ENCODE measurements at places on chromosomes 7 and 10. TPM values are rescaled to one million over a fixed set of nuclear protein-coding genes. Genes with fewer than 3 reads are reported as not detected.

The CRTAC1 gene
- total RNA-seq = not detected

The SNX10 gene
- 0.20 TPM for total RNA-seq

The TEX47 gene
- not detected for total RNA-seq

The NYAP1 gene
- total RNA-seq = 2.0 TPM

The SNCG gene
- 9.2 TPM for total RNA-seq

The PHKG1 gene
- 1.2 TPM for total RNA-seq

The ADCYAP1R1 gene
- total RNA-seq = 3.1 TPM

The DENND2A gene
- total RNA-seq = 15.6 TPM

The ARPC1A gene
- total RNA-seq = 279 TPM

The ZNF277 gene
- 31.5 TPM for total RNA-seq

The PGAM1 gene
- 548 TPM for total RNA-seq

The LGI1 gene
- not detected for total RNA-seq

The SHTN1 gene
- 0.37 TPM for total RNA-seq

The HTRA1 gene
- total RNA-seq = 310 TPM

The COX15 gene
- total RNA-seq = 34.9 TPM

The CFAP70 gene
- 0.39 TPM for total RNA-seq

The MRC1 gene
- total RNA-seq = not detected

The UNCX gene
- total RNA-seq = not detected

The ODAD2 gene
- 0.20 TPM for total RNA-seq

The CALHM1 gene
- not detected for total RNA-seq

The CCL24 gene
- not detected for total RNA-seq

The PLEKHA8 gene
- 11.9 TPM for total RNA-seq

The GSAP gene
- 2.3 TPM for total RNA-seq

The STOX1 gene
- total RNA-seq = under 0.01 TPM

The BTBD16 gene
- total RNA-seq = not detected

The GPR15LG gene
- total RNA-seq = not detected

The SPDYE8 gene
- total RNA-seq = not detected

The TYSND1 gene
- total RNA-seq = 10.6 TPM

The AQP1 gene
- 1.6 TPM for total RNA-seq

The ZPBP gene
- not detected for total RNA-seq

The GBX1 gene
- not detected for total RNA-seq

The HMX3 gene
- not detected for total RNA-seq

The EEPD1 gene
- total RNA-seq = 7.7 TPM

The CNPY1 gene
- not detected for total RNA-seq

The LRRC18 gene
- total RNA-seq = not detected

The ASB15 gene
- not detected for total RNA-seq

The SH2D4B gene
- total RNA-seq = not detected

The LRRD1 gene
- 0.20 TPM for total RNA-seq

The SPDYE2 gene
- not detected for total RNA-seq

The DYNC1I1 gene
- total RNA-seq = 0.73 TPM

The TEX36 gene
- total RNA-seq = not detected

The CYP2C9 gene
- total RNA-seq = not detected

The TRPV5 gene
- total RNA-seq = not detected

The FAM25G gene
- total RNA-seq = not detected

The NPTX2 gene
- under 0.01 TPM for total RNA-seq

The SEMA3C gene
- 191 TPM for total RNA-seq

The UBE3C gene
- total RNA-seq = 109 TPM

The TSPAN15 gene
- total RNA-seq = 0.73 TPM

The TAS2R41 gene
- not detected for total RNA-seq

The CPA4 gene
- 1.6 TPM for total RNA-seq

The IFIT1 gene
- total RNA-seq = 5.5 TPM

The ERVW-1 gene
- total RNA-seq = not detected

The VSTM4 gene
- total RNA-seq = 4.1 TPM

The COL1A2 gene
- 1,111 TPM for total RNA-seq
